ENCODE measurements at places on chromosomes 6 and 20.

- DNase-seq, result no peak
Measured at GRCh38 chr20:46371656-46372055, 34.8 kb downstream of the ELMO2 start.

DNA sequence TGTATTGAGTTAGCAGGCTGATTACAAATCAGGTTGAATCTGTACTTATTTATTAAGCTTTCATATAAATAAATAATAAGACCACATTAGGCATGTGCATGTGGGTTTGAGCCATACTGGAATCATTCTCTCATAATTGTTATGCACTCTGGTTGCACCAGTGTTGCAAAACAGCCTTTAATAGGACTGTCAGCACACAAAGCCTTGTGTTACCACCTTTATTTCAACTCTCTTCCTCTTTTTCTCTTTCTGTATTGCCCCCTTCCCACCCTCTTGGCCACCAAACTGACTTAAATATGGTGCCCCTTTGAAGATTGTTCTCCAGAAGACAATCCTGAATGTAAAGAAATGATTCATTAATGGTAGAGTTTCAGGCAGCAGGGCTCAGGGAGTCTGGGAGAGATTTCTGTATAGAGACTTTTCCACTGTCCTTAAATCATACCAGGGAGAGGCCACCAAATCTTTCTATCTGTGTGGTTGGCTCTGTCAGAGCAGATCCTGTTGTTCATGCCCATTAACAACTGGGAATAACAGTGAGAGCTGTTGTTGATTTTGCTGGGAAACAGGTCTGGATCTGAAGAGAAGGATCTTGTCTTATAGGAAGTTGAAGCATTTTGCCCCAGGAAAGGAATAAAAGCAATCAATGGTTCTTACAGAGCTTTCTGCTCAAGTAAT is 131.6 kb upstream of the SOX4 start:
- DNase-seq, result no peak

- DNase-seq, result no peak
Measured at GRCh38 chr20:14126856-14127255, 131.5 kb downstream of the MACROD2 start.

DNA sequence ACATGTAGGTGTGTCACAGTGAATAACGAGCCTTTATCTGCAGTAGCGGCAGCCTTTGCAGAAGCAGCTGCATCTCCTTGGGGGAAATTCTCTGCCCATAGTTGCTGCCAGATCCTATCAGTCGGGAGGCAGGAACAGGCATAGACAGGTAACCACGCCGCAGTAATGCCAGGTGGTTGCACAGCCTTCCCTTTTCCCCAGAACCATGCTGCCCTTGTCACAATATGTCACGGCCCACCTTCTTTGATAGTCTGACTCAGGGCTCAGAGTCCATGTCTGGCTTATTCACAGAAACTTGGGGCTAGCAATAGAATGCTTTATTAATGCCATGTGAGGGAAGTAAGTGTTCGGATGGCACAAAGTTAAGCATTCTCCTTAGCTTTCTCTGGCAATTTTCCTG is 76.6 kb downstream of the F13A1 start:
- no peak for DNase-seq

DNA sequence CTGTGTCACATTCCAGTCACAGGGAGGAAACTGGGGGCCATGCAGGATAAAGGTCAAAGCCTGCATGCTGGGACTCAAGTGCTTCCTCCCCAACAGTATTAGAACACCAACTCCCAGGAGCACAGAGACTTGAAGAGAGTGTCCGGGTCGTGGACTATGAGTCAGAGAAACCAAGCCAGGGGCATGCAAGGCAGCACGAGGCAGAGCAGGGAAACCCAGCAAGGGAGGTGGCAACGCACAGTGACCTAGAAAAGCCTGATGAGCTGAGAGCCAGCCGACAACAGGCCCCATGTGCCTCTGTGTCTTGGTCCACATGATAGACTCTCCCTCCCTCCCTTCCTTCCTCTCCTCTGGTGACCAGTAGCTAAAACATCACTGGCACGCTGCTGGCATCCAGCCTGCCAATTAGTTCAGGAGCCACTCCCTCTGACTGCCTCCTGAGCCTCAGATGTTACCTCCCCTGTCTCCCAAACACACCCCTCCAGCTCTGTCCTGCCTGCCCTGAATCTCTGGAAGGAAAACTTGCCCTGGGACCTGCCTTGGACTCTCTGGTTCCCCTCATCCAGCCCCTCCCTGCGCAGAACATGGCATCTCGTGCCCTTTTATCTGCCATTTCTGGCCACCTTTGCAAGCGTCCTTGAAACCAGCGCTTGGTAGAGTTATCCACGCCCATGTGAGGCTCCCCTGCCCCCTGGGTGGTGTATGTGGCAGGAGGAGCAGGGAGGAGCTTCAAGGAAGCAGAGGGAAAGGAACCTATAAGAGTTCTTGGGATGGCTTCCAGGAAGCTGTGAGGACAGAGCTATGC is 16.2 kb upstream of the RNF39 start:
- DNase-seq, result no peak

DNA sequence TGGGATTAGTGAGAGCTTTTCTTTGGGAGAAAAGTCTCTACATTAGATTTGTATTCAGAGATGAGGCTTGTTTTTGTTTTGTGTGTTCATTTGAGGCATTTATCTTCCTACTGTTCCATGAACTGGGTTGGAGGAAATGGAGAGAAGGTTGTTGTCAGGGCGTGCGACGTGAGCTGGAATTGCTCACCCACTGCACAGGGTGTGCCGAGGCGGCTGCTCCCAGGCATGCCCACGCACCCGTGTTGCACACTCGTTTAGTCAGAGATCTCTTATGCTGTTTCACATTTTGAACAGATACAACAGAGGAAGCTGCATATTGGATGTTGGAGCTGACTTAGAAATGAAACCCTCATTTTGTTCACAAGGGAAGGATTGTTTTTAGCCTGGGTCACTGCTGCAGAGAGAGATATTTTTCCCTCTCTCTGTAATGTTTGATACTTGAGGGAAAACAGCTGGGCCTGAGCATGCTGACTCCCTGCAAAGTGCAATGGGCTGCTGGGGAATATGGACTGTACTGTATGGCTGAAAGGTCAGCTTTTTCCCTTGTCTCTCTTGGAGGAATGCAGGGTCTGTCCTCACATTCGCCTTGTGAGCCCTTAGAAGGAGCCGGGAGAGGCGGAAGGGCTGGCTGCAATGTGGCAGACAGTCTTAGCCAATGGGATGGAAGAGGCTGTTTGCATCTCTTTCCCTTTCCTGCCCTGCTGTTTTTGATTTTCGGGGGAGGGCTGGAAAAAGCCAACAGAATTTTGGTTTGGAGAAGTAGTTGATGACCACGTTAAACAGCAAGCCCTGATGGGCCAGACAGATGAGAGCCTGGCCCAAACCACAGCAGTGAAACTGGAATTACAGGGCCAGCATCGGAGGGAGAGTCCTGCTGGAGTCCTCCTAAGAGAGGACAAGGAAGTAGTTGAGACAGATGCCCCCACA is 170.8 kb downstream of the SASH1 start:
- no peak for DNase-seq

DNA sequence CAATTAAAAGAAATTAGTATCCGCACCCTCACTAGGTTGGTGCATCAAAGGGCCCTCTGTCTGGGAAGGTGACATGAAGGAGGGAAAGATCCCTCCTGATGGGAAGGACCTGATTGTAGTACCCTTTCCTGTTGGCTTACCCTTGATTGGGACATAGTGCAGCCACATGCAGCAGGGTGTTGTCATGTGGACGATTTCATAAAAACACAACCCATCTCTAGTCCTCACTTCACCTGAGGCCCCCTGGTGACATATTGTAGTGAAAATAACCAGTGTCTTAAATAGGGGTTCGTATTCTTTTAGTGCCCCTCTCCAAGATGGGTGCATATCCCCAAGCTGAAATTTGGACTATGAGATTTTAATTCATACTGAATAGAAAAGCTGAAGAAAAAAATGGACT is 97.3 kb downstream of the SLX4IP start:
- no peak for DNase-seq

DNA sequence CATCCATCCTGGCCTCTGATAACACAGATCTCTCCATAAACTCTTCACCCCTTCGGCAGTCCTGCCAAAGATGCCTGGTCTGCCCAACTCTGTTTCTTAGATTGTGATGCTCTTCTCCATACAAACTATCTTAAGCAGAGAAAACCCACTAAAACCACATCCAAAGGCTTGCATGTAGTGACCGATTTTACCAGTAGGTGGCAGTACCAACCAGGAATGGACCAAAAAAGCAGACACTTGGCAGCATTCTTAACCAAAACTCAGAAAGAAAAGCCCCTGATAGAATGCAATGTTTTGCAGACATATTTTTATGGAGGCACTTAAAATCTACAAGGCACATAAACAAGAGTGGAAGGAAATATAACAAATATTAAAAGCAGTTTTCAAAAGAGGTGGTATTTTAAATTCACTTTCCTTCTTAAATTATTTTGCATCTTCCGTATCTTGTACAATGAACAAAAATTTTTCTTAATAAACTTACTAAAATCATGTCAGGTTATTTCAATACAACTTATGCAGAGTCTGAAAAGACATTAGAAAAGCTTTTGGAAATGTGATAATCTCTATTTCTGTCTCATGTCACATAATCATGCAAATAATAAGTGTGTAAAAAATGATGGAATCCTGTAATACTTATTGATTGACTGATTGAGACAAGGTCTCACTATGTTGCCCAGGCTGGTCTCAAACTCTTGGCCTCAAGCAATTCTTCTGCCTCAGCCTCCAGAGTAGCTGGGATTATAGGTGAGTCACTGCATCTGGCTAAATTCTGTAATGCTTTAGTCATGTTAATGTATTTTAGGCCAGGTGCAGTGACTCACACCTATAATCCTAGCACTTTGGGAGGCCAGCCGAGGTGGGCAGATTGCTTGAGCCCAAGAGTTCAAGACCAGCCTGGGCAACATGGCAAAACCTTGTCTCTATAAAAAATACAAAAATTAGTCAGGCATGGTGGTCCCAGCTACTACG is 29.4 kb downstream of the LRP11 start:
- peak; percentile 59 for DNase-seq

GRCh38 chr6:56055081-56055704 is 179.8 kb upstream of the BMP5 start:
- DNase-seq, result no peak

DNA sequence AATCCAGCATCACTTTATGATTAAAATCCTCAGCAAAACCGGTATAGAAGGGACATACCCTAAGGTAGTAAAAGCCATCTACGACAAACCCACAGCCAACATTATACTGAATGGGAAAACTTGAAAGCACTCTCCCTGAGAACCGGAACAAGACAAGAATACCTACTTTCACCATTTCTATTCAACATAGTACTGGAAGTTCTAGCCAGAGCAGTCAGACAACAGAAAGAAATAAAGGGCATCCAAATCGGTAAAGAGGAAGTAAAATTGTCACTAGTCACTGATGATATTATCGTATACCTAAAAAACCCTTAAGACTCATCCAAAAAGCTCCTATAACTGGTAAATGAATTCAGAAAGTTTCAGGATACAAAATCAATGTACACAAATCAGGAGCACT is 33.3 kb downstream of the BLOC1S5 start:
- no peak for DNase-seq

- no peak for DNase-seq
Measured at GRCh38 chr20:50713657-50714101, 17.7 kb upstream of the PARD6B start.

GRCh38 chr6:122702841-122703240 is 76.7 kb upstream of the FABP7 start:
- no peak for DNase-seq

- DNase-seq, result no peak
Measured at GRCh38 chr20:37905671-37906613, 3.0 kb downstream of the VSTM2L start.

DNA sequence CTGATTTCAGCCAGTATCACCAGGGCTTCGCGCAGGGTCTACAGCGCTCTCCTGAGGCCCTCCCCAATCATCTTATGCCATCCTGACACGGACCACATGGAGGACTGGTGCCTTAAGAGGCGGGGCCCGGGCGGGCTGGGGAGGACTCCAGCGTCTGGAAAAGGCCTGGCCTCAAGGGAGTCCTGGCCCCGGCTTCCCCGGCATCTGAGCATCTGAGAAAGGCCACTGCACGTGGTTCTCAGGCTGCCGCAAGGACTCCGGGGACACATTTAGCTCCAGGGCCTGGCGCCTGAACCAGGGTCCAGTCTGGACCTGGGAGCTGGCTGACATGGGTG is 21.4 kb downstream of the BHLHE23 start:
- no peak for DNase-seq

GRCh38 chr6:23608931-23609435 is 517.0 kb upstream of the NRSN1 start:
- no peak for DNase-seq

GRCh38 chr6:52820198-52820597 is 16.6 kb upstream of the GSTA1 start:
- DNase-seq, result no peak

- DNase-seq, result no peak
Measured at GRCh38 chr20:44692932-44693480, 22.2 kb upstream of the CCN5 start.

- no peak for DNase-seq
Measured at GRCh38 chr20:33079259-33079658, at the start of gene BPIFB4. Gene BPIFB4 (plus strand): TSS chr20:33079643. CDS start chr20:33081527, 1,884 bp downstream.

- no peak for DNase-seq
Measured at GRCh38 chr6:73854998-73855718, 159.2 kb downstream of the CD109 start.

GRCh38 chr6:157143171-157143889 is 180.0 kb downstream of the TMEM242 start:
- DNase-seq, result peak; percentile 63

- no peak for DNase-seq
Measured at GRCh38 chr6:53961679-53962370, 149.4 kb upstream of the MLIP start.

DNA sequence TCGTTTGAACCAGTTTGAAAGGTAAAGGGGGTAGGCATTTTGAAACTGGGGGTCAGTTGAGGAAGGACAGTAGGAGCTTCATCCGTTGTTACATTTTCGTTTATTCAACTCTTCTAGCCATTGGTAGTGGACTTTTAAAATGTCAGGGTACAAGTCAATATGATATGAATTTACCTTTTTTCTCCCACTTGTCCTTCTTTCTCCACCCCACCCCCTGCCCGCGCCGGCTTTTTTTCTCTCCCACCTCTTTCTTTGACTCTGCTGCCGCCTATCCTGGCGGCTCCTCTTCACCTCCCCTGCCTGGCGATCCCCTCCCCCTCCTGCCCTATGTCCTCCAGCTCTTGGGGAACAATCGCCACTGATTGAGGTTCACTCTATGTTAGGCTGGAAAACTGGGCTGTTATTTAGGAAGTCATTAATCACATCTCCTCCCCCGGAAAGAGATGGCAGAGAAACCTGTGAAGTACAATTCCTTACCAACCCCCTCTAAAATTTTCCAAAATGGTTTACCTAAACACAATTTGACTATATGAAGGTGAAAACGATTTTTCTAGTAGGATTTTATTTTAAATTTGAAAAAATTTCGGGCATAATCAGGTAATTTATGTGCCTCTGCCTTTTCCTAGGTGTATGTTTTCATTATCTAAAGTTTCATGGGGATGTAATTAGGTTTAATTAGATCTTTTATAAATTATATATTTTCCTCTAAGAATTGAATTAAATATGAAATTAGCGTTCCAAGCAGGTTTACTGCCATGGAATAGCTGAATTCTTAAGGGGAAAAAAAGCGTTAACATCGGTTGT is 778 bp upstream of the LIN28B start:
- no peak for DNase-seq

GRCh38 chr20:21781446-21782075 is 76.1 kb downstream of the PAX1 start:
- DNase-seq, result no peak

Measured in stimulated activated CD4-positive, alpha-beta T cell treated with anti-CD3 and anti-CD28 coated beads, Interleukin-1b, Interleukin-23, amount 100 ng/mL, for 48 hours (primary cell).